ENCODE measurements at places on chromosomes 4 and X.

DNA sequence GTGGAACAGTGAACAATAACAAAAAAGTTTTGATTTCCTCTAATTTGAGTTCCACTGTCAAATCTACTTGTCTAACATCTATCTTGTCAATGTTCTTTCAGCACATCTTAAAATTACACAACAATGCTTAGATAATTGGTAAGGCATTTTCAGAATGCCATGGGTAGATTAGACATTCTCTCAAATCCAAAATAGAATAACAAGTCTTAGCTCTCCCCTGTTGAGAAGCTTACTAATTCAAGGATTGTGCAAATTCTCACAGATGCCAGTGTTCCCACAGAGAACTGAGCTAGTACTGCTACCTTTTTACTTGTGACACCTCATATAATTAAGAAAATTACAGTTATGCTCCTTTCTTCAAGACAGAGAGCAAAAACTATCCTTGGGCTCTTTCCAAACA, 2442.0 kb downstream of the PCDH7 start:
- DNase-seq: no peak

GRCh38 chr4:56040842-56041241, 92.1 kb downstream of the CEP135 start:
- DNase-seq: no peak

- no peak for DNase-seq
Measured at GRCh38 chrX:77422891-77423648, 24.1 kb upstream of the FGF16 start.

DNA sequence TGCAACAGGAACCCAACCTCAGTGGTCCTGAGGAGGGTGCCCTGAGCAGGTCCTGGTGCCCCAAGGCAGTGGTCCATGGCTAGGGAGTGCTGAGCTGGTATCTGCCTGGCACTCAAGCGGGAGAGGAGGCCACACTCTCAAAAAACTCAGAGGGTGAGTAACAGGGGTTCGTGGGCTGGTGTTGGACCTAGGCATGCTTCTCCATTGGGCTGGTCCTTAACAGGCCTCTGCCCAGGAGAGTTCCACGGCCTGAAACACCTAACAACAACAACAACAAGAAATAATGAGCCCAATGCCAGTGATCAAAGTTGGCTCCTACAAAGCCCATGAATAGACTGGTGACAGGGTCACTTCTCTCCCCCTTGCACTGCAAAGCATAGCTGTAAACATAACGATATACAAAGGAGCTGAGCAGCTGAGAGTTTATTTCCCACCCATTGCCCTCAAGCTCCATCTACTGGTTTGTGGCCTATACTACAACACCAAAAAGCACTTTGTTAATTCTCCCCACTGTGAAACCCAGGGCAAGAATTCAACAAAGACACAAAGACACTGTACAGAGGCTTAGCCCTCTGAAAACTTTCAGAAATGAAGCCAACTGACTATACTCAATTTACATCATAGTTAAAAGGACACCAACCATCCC, 736.1 kb upstream of the ADGRL3 start:
- no peak for DNase-seq

DNA sequence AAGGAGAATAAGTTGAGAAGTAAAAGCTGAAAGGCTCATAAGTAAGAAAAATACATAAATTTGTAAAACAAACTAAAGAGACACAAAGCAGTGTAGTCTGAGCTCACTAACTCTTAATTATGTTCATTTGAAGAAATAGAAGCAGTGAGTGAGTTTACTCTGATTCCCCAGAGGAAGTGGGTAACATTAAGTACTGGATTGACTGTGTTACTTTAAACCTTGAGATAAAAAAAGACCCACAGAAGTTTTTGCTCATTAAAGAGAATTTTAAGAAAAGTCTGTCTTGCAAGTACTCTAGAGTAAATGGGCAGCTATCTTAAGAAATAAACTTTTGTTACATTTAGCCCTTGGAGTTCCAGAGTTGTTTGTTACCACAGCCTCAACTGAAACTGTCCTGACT, 2466.9 kb downstream of the PCDH7 start:
- no peak for DNase-seq

GRCh38 chr4:10082047-10082446, 34.6 kb downstream of the WDR1 start:
- DNase-seq: no peak

DNA sequence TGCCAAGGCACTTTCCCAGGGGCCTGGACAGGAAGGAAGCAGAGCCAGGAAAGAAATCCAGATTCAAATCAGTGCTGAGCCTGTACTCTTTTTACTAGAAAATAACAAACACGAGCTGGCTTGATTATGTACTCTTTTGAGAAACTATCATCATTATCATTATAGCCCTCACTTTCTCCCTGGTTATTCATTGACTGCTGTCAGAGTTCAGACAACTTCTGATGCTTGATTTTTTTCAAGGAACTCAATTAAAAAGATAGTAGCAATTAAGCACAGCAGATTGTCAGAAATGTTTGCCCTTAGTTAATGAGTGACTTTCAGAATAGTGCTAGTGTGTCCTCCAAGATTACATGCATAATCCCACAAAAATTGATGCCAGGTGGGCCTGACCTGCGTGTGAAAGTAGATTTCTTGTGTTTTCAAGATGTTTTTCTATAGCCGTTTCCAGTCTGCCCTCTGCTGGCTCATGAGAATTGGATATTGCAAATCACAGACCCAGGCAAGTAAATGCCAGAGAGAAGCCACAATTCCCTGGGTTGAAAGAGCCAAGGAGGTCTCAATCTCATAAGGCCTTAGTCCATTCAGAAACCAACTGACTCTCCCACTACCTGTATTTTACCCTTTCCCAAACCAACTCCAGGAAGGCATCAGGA, 14.3 kb upstream of the PNPLA4 start:
- DNase-seq: no peak

DNA sequence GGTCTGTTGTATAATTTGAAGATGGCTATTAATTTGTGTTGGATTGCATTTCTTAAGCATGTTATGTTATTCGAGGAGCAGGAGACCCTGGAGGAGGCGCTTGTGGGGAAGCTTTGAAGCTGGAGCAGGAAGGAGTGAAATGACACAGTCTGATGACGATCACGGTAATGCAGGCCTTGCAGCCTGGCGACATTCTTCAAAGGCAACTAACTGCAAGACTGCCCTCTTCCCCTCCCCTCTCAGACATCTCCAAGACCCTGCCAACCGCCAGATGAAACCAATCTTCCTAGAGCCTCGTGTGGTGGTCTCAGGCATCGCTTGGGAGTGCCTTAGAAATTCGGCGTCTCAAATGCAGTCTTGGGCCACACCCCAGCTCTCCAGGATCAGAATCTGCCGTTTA, 16.1 kb downstream of the CLCN4 start:
- DNase-seq: no peak

- no peak for DNase-seq
Measured at GRCh38 chr4:86493460-86493859, 100.7 kb upstream of the PTPN13 start.

- DNase-seq: no peak
Measured at GRCh38 chr4:31692399-31692940, 972.3 kb downstream of the PCDH7 start.

DNA sequence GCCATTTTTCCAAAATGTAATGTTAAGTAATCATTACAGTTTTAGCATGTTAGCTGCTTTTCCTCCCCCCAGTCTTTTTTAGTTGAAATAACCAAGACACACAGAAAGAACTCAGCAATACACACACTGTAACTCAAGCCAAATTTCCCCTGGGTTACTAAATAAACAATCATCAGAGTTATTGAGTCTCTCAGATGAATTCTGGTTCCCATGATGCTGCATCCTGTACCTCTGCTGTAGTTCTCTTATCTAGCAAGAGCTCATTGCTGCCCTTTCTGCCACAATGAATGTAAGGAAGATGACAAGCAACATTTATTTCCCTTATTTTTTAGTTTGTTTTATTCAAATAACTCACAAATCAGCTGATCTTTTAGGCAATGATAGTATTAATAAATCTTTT, 185.1 kb downstream of the ARHGAP6 start:
- DNase-seq: no peak

GRCh38 chr4:122928930-122929329, 6.5 kb upstream of the NUDT6 start:
- no peak for DNase-seq

DNA sequence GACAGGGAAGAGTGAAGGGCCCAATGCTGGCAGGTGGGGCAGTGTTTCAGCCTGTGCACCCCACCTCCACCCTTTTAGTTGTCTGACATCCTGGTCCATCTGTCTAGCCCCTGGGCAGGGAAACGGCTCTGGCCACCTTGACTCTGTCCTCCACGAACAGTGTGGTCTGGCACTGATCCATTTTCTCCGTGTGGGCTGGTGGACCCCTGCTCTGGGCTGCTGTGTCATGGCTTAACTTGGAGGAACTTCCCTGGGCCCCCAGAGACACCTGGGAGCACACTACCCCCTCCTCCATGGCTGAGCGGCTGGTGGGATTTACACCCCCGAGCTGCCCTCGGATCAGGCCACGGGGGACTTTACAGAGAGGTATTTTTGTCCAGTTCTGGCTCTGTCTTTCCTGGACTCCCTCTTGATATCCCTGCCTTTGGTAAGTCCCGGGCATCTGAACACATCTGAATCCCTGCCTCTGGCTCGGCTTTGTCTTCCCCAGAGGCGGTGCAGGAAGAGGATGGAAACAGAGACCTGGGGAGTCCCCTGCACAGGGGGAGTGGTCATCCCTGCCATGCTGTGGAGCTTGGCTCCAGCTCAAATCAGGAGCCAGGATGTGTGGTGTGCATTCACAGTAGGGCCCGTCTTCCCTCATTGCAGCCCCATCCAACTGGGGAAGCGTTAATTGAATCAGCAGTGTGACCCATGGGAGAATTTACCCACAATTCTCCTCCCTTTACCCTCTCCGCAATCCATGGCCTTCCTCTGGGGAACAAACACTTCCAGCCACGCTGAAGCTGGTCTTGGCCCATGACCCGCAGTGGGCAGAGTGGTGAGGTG, 6.3 kb upstream of the NKX1-1 start:
- DNase-seq: no peak

DNA sequence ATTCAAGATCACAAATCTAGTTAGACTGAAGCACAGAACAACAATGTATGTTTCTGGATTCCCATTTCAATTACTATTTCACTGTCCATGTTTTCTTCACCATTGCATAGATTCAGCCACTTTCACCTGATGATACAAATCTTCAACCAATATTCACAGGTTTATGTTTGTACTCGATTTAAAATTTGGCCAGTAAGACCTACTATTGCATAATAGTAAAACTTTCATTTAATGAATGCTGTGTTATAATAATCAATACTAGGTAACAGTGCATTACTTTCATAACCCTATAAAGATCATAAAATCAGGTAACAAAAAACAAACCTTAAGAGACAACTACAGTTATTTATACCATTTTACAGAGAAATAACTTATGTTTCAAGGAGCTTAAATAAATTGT, 2209.1 kb downstream of the ARAP2 start:
- DNase-seq: no peak

- no peak for DNase-seq
Measured at GRCh38 chr4:8835521-8836365, 35.9 kb downstream of the HMX1 start.

DNA sequence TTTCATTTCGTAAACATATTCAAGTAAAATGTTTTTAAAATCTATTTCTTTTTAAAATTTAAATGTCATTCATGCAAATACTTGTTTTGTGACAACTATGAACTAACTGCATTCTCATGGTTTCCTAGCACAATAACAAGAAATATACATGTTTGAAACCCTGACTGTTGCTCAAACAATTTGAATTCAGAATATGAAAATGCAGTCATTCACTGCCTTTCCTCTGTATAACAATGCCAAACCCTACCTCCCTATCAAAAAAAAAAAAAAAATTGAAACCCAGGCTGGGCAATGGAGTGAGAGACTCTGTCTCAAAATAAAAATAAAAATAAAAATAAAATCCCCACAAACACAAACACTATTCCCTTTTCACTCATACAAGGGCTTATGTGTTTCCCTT, 42.1 kb downstream of the MAB21L2 start:
- DNase-seq: no peak

- DNase-seq: no peak
Measured at GRCh38 chr4:133156096-133156495, 7.0 kb downstream of the PCDH10 start.

DNA sequence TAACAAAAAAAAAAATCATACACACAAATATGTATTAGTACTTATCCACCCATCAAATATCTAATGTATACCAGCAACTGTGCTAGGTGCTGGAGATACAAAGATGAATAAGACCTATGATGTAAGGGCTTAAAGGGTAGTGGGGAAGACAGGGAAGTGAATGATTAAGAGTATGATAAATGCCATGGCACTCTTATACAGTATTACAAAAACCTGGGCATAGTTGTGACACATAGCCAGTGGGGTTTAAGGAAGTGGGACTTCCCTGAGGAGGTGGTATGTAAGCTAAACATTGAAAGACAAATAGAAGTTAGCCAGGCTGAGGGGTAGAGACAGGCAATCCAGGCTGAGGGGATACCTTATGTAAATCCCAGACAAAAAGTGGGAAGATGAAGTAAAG, 23.5 kb downstream of the CHM start:
- DNase-seq: no peak

- DNase-seq: no peak
Measured at GRCh38 chr4:184432127-184432922, 42.0 kb downstream of the IRF2 start.

DNA sequence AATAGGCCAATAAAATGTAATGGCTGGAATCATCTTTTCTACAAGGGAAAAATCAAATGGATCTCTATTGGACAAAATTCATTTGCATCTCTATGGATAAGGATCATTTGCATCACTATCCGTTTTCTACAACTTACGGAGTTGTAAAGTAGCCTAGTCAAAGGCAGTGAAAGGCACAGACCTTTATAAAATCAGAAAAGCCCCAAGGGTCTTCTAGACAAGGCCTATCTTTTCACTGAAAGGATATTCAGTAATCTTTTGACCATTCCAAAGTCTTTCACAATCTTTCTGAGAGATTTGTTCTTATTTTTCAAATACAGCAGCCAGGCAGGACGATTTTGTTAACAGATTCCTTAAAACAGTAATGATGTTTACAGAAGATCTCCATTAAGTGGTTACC, 119.5 kb upstream of the JADE1 start:
- no peak for DNase-seq

- DNase-seq: no peak
Measured at GRCh38 chr4:101870874-101871273, 80.3 kb downstream of the BANK1 start.

DNA sequence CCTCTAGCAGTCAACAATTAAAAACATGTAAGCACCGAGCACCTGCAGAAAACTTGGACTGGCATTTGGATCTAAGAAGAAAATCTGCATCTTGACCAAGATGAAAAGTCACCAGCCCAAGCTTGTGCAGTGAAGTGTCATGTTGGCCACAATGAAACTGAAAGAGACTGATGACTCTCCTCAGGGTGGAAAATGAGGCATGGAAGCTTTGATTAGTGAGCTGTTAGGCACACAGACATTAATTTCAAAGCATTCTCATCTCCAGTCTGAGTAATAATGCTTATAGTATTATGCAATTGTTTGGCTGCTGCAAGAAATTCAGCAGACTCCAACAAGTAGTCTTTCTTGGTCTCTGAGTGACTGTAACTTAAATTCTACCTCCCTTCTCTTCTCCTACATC, 150.1 kb downstream of the AR start:
- no peak for DNase-seq

All from stimulated activated CD8-positive, alpha-beta memory T cell treated with anti-CD3 and anti-CD28 coated beads, Interleukin-15, amount 100 ng/mL, for 1 hour (primary cell).